Osteoblast (primary cell): ENCODE measurements at places on chromosomes 5 and 9. TPM values are rescaled to one million over a fixed set of nuclear protein-coding genes. Genes with fewer than 3 reads are reported as not detected.

The FCN1 gene
- total RNA-seq = not detected in 2 replicates

DNA sequence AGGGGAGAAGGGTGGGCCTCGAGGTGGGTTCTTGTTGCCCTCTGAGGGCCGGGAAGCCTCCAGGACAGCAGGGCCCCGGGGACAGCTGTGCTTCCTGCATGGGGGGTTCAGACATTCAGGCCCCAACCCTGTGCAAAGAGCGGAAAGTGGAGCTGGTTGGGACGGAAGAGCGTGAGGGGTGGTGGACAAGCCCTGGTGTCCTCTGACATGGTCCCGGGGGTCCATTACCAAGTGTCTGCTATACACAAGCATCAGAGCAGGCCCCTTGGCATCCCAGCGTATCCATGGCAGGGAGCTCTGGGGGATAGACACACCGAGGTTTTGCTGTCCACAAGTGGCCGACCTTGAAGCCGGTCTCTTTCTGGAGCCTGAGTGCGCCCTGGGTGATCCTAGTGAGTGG, 9.3 kb downstream of the PLPP7 start:
- no peak overlapping the region for H3K4me3 ChIP-seq
- DNase-seq = peak; percentile 85
- H3K27me3 ChIP-seq = no peaks in the 10 kb centered on the region
- no peak overlapping the region for H3K27ac ChIP-seq
- H3K36me3 ChIP-seq = peaks cover 7% of the 10 kb centered on the region

GRCh38 chr9:122797316-122798063, 2.4 kb upstream of the OR1K1 start:
- no peak overlapping the region for H3K27ac ChIP-seq
- H3K27me3 ChIP-seq = no peaks in the 10 kb centered on the region
- H3K4me1 ChIP-seq = no peaks in the 10 kb centered on the region
- no peak overlapping the region for H3K4me3 ChIP-seq
- H3K36me3 ChIP-seq = no peaks in the 10 kb centered on the region

DNA sequence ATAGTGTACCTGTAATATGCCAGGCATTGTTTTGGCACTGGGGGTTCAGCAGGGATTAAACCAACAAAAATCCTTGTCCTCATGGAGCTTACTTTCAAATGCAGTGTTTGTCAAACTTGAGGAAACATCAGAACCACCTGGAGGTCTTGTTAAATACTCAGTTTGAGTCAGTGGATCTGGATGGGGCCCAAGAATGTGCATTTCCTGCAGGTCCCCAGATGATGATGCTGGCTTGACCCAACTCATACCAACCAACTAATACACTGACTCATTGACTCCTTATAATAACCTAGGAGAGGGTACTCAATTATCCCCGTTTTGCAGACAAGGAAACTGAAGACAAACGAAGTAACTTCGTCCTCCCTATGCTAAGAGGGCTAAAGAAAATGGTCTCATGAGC, 11.3 kb downstream of the WWC1 start:
- peaks cover 17% of the 10 kb centered on the region for H3K4me1 ChIP-seq
- H3K27ac ChIP-seq = no peak overlapping the region
- no peaks in the 10 kb centered on the region for H3K27me3 ChIP-seq
- no peaks in the 10 kb centered on the region for H3K36me3 ChIP-seq
- no peak overlapping the region for H3K4me3 ChIP-seq

The SPINK7 gene
- not detected in 2 replicates for total RNA-seq

DNA sequence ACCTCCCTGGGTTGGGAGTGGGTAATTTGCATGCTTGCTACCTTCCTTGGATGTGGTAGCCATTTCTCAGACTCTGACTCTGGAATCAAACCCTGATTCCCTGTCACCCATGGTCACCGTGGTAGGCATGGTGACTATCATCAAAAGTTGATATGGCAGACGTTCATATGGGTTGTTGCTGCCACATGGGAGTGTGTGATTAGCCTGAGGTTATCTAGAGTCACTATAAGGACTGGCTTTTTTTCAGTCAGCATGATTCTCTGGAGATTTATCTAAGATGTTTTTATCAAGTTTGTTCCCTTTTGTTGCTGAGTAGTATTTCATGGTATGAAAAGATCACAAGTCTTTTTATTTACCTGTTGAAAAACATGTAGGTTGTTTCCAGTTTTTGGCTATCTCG, 7.0 kb downstream of the RCL1 start:
- no peak overlapping the region for H3K4me3 ChIP-seq
- H3K27me3 ChIP-seq = no peaks in the 10 kb centered on the region
- DNase-seq = no peak
- H3K27ac ChIP-seq = no peak overlapping the region
- H3K36me3 ChIP-seq = no peaks in the 10 kb centered on the region

DNA sequence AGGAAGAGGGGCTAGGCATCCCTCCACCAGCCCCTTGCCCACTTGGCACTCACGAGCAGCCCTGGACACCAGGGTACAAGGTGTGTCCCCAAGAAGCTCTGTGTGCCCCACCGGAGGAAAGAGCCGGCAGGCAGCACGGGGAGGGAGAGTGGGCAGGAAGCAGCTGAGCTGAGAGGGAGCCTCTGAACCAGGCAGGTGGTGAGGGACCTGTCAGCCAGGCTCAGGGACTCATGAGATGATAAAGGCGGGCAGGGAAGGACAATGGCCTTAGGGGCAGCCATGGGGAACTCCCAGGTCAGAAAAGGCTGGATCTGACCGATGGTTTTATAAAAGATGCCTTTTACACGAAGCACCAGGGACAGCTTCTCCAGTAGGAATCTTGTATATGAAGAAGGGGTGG, 112.0 kb downstream of the VAV2 start:
- peak; percentile 79 for DNase-seq
- H3K27ac ChIP-seq = no peak overlapping the region
- H3K4me3 ChIP-seq = no peak overlapping the region

GRCh38 chr9:7560669-7561305, 238.8 kb downstream of the DMAC1 start:
- no peak overlapping the region for H3K27ac ChIP-seq
- no peaks in the 10 kb centered on the region for H3K27me3 ChIP-seq
- no peak for DNase-seq
- H3K4me3 ChIP-seq = no peak overlapping the region
- no peaks in the 10 kb centered on the region for H3K36me3 ChIP-seq

DNA sequence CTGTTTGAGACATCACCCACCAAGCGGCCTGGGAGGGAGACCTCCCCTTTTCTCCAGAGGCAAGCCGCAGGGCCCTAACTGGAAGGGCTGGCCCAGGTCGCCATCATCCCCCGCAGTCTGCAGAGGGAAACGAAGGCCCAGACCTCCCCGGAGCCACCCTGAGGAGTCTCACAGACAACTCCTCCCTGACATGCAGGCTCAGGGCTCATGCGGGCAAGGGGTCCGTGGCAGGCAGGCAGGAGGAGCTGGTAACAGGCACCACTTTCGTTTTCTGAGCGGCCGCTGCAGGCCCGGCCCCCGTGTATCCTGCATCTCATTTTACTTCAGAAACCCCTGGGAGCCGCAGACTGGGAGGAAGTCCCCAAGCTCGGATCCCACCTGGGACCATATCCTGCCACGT, 192.0 kb upstream of the PPP1R26 start:
- no peaks in the 10 kb centered on the region for H3K36me3 ChIP-seq
- H3K27ac ChIP-seq = no peak overlapping the region
- DNase-seq = peak; percentile 11
- no peaks in the 10 kb centered on the region for H3K4me1 ChIP-seq

DNA sequence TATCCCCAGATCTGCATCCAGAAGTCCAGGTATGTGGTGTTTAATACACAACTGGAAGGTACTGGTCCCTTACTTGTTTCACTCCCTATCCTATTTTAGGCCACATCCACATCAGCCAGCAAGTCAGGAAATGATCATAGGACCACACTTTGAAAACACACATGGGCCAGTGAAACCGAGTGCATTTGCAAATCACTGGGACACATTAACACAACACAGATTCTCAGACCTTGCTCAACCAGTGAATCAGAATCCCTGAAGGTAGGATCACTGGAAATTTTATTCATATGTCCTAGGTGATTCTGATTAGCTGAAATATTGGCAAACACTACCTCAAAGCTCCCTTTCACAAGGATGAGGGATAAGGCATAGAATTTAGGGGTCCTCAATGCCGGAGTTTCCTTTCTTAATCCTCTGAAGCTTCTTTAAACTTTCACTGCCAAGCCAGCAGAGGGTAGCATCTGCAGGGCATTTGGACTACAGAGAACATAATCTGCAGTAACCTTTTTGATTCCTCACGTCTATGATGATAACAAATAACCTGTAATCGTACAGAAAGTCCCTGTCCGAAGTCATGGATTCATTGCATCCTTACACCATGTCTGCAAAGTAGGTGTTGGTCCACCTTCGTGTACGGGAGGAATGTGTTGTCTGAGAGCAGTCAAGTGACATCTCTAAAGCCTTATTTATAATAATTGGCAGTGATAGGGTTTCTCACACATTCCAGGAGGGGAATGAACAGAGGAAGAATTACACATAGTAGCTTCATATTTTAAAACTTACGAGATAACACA, 11.0 kb upstream of the ABLIM3 start:
- DNase-seq = peak; percentile 39
- no peak overlapping the region for H3K27ac ChIP-seq
- H3K36me3 ChIP-seq = no peaks in the 10 kb centered on the region
- H3K27me3 ChIP-seq = no peaks in the 10 kb centered on the region
- H3K4me1 ChIP-seq = peaks cover 21% of the 10 kb centered on the region

The WHRN gene
- total RNA-seq = 2.2 and 2.7 TPM in 2 replicates

The PDCD1LG2 gene
- 4.7 and 5.3 TPM in 2 replicates for total RNA-seq

GRCh38 chr9:71285191-71285656, 163.8 kb upstream of the TRPM3 start:
- H3K4me3 ChIP-seq = no peak overlapping the region
- no peaks in the 10 kb centered on the region for H3K27me3 ChIP-seq
- no peaks in the 10 kb centered on the region for H3K4me1 ChIP-seq
- H3K36me3 ChIP-seq = no peaks in the 10 kb centered on the region
